ENCODE measurements at places on chromosomes 1 and 21. TPM values are rescaled to one million over a fixed set of nuclear protein-coding genes. Genes with fewer than 3 reads are reported as not detected.
A peak's percentile ranks its signal among the peaks of the same experiment; 100 is the strongest.

- H3K27me3 ChIP-seq: no peaks in the 10 kb centered on the region
- H3K27ac ChIP-seq: peak within 1 kb of the TSS; percentile 81
- no peaks in the 10 kb centered on the region for H3K36me3 ChIP-seq
- H3K4me3 ChIP-seq: peak within 1 kb of the TSS; percentile 85
These were observed at the start of gene JAM2 for GRCh38 chr21:25638660-25639550. Gene JAM2, plus strand, starts transcription at chr21:25639258. Its CDS starts 564 bp downstream, at chr21:25639822.

DNA sequence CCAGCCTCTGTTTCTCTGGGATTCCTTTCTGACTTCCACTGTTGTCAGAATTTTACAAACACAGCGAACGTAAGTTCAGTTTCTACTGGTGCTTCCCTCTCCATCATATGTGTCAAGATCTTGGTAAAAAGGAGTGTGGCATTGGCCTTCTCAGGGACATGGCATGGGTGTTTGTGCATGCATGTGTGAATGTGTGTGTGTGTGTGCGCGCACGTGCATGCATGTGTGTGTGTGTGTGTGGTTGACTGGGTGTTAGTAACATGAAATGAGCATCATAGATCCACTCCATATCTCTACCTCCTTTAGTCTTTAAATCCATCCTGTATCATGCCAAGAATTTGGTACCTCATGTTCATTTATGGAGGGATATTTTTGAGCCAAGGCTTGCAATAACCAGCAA lies 411.3 kb downstream of the NPHP4 start:
- DNase-seq: no peak
- no peaks in the 10 kb centered on the region for H3K27me3 ChIP-seq
- no peak overlapping the region for H3K27ac ChIP-seq
- H3K4me3 ChIP-seq: no peak overlapping the region

- H3K27me3 ChIP-seq: no peaks in the 10 kb centered on the region
- DNase-seq: no peak
- peak overlapping the region; percentile 83 for H3K27ac ChIP-seq
- H3K4me3 ChIP-seq: no peak overlapping the region
- no peaks in the 10 kb centered on the region for H3K36me3 ChIP-seq
These were observed 139.6 kb upstream of the NRIP1 start for GRCh38 chr21:15204140-15204969.

GRCh38 chr1:179023946-179024650 lies 1.6 kb upstream of the FAM20B start:
- no peak for DNase-seq
- no peaks in the 10 kb centered on the region for H3K4me1 ChIP-seq
- H3K36me3 ChIP-seq: no peaks in the 10 kb centered on the region

Gene ZNF683
- not detected for total RNA-seq
